ENCODE measurements at places on chromosomes 11 and 22.

- DNase-seq: peak; percentile 33
Measured at GRCh38 chr22:23856721-23857605, 712 bp upstream of the SLC2A11 start.

- peak; percentile 63 for DNase-seq
Measured at GRCh38 chr11:13269775-13270174, 7.8 kb upstream of the BMAL1 start.

DNA sequence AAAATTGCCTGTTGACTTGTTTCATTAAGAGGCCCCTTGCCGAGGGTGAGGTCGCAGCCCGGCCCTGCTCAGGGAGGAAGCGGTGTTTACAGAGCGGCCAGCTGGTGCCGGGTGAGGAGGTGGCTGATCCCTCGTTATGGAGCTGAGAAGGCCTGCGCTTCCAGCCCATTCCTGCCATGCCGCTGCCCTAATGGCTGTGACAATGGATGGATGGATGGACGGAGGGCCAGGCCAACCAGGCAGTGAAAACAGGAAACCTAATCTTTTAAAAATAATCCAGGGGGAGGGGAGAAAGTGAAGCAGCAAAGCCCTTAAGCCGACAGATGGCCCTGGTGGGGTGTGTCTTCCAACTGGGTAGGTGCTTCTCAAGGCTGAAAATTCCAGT lies 38.5 kb downstream of the BCR start:
- peak; percentile 64 for DNase-seq

- no peak for DNase-seq
Measured at GRCh38 chr22:39132281-39132680, 20.2 kb downstream of the CBX7 start.

GRCh38 chr11:19239039-19239438 lies 1.7 kb downstream of the E2F8 start:
- DNase-seq: no peak

DNA sequence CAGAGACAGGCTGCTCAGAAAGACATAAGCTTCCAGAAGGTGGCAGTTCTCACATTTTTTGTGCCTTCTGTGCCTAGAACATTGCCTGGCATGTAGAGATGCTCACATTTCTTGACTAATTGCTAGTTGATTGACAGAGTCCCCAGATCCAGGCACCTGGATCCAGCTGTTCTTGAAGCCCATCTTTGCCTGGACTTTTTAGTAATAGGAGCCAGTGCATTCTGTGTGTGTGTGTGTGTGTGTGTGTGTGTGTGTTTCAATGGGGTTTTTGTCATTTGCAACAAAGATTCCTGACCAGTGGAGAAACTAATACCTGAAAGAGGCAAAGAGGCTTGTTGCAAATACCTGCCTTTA lies 15.1 kb downstream of the MRGPRF start:
- no peak for DNase-seq

GRCh38 chr11:95586661-95587060 lies 202.9 kb downstream of the FAM76B start:
- DNase-seq: no peak

- no peak for DNase-seq
Measured at GRCh38 chr11:120900643-120901042, 123.3 kb upstream of the TBCEL start.

GRCh38 chr22:37278261-37278660 lies 4.0 kb upstream of the CYTH4 start:
- no peak for DNase-seq

DNA sequence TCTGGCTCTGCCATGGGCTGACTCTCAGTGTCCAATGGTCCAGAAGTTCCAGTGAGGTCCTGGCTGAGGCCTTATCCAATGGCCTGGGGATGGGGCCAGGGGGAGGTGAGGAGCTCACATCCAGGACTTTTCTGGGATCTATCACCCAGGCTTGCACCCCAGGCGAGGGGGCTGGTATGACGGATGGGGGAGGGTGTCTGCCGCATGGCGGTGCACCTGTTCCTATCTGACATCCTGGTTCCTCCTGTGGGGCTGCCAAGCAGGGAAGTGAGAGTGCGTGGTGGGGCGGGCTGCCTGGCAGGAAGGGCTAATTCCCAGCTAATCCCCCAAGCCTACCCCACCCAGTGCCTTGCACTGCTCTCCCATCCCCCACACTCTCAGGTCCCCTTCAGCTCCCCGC lies 102.1 kb downstream of the NECTIN1 start:
- DNase-seq: peak; percentile 24

DNA sequence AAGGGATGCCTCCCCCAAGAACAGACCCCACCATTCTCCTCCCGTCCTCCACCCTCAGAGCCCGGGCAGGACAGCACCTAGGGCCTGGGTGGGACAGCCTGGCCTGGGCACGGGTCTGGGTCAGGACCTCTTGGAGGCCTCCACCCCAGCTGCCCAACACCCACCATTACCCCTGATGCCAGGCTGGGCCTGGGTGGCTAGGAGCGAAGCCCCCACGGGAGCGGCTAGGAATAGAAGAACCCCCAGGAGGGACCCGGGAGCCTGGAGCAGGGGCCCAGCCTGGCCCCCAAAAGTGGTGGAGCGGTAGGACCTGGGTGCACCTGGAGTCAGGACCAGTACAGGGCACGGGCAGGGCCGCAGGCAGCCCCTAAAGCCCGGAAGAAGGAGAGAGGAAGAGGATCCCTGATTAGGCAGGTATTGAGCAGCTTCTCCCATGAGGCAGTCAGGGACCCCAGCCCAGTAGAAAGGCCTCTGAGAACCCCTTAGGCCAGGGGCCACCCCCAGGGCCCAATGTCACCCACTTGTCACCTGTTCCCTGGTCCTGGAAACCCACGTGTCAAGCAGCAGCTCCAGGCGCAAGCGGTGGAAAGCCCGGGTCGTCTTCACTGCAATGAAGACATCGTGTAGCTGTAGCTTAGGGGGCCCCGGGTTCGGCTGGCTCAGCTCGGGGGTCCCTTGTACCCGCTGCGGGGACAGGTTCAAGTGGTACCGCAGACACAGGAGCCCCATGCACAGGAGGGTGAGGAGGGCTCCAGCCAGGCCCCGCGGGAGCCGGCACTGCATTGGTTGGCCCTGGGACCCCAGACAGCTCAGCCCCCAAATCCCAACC lies 575 bp downstream of the MFNG start:
- DNase-seq: no peak

- no peak for DNase-seq
Measured at GRCh38 chr11:134146598-134146997, 77.2 kb downstream of the NCAPD3 start.

Data from LHCN-M2 (cell line).